ENCODE measurements at places on chromosomes 5 and 9. TPM values are rescaled to one million over a fixed set of nuclear protein-coding genes. Genes with fewer than 3 reads are reported as not detected.

DNA sequence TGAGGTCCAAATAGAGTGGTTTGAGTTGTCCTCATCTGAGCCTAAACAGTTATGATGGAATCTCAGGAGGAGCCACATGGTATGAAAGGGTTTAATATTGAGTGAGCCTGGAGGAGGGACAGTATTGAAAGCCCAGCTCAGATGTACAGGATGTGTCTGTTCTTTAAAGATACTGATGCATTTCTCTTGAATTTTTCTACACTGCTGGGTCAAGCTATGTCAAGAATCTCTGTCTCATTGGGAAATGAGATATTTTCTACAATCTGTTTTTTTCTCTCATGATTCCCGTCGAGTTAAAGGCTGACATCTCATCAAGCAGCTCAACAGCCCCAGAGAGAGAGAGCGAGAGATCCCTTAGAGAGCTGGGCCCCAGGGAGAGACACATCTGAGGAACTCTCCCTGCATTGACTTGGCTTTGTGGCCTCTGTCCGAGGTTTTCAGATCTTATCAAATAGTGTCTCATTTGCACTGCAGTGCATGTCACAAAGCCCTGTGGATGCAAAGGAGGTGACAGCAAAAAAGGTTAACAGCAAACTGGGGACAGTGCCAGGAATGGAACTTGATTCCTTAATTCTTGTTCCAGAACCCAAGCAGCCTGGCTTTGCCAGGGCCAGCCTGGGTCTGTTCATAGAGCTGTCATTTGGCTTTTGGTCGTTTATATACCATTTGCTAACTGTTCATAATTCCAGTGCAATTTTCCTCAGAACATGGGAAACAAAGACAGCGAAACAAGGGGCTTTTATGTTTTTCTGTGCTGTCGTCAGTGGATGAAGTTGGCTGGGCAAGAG, 19.0 kb upstream of the ACTBL2 start:
- no peak for DNase-seq

DNA sequence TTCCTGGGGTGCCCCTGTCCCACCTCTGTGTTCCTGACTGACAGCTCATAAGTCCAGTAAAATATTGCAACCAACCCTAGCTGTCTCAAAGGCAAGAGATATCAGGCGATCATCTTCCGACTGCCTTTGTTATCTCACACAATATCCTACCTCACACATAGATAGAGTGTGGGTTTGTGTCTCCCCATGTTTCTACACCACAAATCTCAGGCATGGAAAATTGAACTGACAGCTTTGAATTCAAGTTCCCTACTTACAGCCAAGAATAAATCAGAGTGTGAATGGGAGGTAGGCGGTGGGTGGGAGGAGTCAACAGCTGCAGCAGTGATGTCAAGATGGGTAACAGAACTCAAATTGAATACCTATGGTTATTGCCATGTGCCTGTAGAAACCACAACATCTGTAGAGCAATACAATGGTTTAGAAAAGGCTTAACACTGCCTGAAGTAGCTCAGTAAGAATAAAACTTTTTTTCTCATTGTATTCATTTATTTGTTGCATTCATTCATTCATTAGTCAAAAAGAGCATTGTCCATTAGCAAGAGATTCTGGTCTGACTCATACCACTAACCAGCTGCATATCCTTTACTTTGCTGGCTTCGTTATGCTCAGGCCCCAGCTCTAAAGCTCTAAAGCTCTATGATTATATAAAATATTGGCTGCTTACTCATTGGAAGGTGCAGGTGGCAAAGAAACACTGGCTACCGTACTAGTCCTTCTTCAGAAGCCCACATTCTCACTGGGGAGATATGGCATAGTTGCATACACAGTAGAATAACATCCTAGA, 108.2 kb upstream of the DMAC1 start:
- no peak for DNase-seq

The CLIC3 gene
- polyA plus RNA-seq = 0.75 TPM

The DND1 gene
- polyA plus RNA-seq = 1.0 TPM

The CDH9 gene
- polyA plus RNA-seq = 9.8 TPM

All from renal cortex interstitium (tissue), 15 donors.